ENCODE measurements at places on chromosomes 5 and 9.
A peak's percentile ranks its signal among the peaks of the same experiment; 100 is the strongest.

DNA sequence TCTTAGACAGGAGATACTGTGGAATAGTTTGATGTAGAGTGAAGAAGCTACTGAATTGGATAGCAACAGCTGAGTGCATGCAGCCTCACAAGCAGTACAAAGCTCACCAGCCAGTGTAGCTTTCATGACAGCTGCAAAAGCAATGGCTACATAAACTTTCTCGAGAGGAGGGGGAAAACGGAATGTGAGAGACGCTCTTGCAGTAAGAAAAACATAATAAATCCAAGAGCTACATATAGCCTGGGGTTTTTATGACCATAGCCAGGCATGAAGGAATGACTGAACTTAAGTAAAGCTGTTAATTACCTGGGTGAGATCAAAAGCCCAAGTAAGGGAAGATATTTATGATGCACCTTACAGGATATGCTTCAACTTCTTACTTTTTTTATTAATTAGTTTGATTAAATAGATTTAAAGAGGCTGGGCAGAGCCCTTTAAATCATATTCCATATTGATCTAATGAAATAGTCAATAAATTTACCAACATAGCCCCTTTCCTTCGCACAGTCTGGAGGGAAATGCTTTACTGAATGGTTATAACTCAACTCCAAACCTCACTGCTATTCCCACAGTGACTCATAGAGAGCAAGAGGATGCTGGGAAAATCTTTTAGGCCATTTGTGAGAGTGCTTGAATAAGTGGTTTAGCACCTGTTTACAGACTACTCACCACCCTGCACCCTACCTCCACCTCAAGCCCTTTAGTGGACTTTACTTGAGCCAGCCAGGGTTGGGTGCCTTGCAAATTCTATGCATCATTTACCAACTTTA is 407.2 kb upstream of the CLINT1 start:
- DNase-seq: no peak

GRCh38 chr9:126283799-126284465 is 42.7 kb upstream of the MVB12B start:
- DNase-seq: no peak

DNA sequence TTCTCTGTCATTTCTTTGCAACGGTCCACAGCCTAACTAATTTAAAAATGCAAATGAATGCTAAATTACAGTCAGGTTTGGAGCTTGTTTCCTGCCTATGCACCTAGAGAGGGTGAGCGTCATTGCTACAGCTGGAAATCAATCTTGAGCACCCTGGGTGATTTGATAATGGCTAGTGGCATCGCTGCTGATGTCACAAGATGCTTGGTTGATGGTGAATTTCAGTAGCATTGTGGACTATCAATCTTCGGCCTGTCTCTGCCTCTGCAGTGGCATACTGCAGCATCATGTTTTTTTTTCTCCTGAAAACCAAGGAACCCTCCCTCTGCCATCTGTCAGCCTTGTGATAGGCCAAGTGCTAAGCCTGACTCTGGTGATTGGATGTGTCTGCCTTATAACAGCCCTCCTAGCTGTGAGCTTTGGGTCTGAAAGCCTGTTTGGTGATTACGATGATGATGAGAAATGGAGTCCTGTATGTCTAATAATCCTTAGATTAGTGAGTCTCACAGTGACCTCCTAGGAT is 75.3 kb downstream of the NMUR2 start:
- no peak for DNase-seq

GRCh38 chr9:34151398-34151797 is 24.9 kb upstream of the DCAF12 start:
- no peak for DNase-seq

GRCh38 chr5:21058289-21058688 is 1070.3 kb upstream of the CDH18 start:
- DNase-seq: no peak

- no peak for DNase-seq
Observed at GRCh38 chr5:137078171-137078665, 420.9 kb downstream of the SPOCK1 start.

DNA sequence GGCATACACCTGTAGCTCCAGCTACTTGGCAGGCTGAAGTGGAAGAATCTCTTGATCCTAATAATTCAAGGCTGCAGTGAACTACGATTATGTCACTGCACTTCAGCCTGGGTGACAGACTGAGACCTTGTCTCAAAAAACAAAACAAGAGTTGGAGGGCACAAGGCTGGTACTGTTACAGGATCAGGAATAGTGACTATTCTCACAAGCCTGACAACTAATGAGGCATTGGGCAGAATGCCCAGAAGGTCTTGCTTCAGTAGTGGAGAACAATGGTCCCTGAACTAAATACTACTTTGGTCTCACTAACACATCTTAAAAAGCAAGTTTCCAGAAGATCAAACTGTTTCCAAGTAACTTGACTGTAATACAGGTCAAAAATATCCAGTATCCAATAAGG is 182.9 kb upstream of the RFX3 start:
- no peak for DNase-seq

DNA sequence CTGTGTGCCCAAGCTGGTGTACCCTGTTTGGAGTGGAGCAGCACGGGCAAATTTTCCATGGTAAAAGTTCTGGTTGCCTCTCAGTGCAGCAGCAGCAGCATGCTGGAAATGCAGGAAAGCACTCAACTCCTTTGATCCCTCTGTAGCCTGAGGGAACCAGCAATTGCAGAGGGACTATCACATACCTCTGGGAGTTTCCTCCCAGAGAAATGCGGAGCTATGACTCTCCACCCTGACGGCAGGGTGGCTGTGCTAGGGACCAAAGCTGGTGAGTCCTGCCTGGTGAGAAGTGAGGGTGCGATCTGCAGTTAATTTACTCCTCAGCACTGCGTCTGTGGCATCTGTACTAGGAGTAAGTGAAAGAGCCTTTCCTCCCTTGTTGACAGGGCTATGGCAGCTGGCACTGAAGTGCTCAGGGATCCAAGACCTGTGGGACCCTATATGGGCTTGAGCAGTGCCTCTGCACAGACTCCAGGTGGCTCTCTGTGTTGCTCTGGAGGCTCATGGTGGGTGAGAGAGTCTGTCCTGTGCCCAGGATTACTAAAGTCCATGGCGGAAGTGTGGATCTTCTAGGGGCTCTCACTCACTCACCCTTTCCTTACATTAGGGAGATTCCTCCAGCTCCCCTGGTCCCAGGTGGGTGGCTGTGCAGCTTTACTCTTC is 601.2 kb upstream of the TYRP1 start:
- DNase-seq: no peak

- peak; percentile 16 for DNase-seq
Observed at GRCh38 chr5:159098603-159099436, 896 bp downstream of the EBF1 start.

- DNase-seq: peak; percentile 20
Observed at GRCh38 chr5:147098233-147098790, 136.5 kb upstream of the STK32A start.

DNA sequence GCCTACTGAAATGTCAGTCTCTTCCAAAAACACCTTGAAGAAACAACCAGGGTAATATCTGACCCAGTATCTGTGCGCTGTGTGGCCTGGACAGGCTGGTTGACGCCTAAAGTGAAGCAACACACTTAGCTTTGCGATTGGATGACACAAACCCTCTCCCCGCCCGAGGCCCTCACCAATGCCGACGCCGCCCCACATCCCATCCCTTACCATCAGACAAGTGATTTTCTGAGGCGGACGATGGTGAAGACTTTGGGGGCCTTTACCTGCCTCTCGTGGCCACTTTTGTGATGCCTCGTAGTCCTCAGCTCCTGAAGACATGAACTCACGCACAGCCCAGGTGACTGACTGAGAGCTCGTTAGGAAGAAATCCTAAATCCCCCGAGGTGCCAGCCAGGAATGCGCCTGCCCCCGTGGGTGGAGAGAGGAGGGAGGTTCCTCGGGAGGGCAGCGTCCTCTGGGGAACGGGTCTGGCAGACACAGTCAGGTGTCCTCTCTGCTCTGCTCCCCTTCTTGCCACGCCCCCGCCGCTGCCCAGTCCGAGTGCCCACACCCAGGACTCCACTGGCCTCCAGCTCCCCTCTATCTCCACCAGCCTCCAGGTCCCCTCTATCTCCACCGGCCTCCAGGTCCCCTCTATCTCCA is 31.0 kb upstream of the RXRA start:
- no peak for DNase-seq

DNA sequence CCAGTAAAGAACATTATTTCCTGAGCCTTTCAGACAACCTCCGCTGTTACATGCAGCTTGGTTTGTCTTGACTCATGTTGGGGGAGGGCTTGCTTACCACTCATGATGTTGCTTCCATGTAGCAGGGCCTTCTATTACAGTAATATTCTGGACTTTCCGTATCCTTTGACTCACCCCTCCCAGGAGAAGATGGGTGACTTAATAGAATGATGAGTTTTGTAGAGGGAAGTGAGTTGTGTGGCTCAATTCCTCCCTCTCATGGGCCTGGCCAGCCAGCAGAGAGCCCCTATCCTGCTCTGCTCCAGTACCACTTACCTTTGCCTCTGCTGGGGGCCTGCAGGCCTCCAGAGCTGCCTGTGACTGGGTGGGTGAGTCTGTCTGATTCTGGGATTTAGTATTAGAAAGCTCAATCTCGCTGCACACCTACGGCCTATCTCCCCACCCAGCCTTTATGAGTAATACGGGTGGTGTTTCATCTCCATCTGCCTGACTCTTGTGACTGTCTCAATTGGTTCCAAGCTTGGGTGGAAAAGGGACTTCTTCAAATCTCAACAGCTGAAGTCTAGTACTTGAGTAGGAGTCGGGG is 52.6 kb upstream of the KLF9 start:
- no peak for DNase-seq

DNA sequence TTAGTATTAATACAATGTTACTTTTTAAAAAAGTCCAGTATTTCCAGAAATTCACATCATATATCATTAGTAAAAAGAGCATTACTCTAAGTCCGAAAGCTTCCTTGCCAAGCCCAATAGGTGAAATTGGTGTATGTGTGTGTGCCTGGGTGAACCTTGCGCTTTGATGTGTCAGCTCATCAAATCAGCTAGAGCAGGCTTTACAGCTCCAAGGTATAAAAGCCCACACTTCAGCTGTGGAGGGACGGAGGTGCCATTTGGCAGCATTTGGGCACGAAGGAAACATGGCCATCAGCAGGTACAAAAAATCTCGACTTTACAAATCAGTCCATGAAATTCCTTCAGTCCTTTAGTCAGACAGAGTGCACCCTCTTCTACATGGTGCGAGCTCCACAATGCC is 76.5 kb upstream of the IL7R start:
- no peak for DNase-seq

GRCh38 chr5:59564895-59565294 is 328.6 kb downstream of the PDE4D start:
- no peak for DNase-seq

DNA sequence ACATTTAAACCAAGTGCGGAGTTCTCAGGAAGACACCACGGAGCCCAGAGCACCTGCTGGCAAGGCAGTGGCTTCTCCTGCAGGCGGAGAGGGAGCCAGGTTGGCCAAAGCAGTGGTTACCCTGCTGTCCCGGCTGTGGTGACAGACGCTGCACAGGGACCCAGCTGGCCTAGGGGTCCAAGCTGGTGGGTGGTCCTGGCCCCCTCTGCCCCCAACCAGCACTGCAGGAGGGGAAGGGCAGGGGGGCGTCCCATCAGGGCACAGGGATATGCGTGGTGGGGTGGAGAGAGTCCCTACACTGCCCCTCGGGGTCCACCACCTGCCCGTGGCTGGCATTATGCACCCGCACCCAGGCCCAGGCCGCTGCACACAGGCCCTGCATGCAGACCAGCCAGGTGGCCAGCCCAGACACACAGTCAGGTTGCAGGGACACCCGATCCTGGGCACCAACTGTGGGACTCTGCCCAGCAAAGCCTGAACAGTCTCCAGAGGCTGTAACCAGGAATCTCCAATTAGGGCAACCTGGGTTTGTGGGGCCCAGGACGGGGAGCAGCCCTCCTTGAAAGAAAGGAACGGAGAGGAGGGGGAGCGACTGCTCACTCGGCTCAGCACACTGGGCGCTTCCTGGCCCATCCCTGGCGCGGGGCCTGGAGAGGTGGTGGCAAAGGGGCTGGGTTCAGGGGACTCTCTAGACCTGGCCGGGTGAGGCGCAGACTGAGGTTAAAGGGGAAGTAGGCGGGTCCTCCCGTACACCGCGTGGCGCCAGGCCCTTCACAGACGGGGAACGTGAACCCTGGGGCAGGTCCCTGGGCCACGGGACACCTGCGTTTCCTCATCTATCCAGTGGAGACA is 46.3 kb downstream of the NACC2 start:
- DNase-seq: no peak

GRCh38 chr5:62717301-62717933 is 138.8 kb downstream of the LRRC70 start:
- no peak for DNase-seq

DNA sequence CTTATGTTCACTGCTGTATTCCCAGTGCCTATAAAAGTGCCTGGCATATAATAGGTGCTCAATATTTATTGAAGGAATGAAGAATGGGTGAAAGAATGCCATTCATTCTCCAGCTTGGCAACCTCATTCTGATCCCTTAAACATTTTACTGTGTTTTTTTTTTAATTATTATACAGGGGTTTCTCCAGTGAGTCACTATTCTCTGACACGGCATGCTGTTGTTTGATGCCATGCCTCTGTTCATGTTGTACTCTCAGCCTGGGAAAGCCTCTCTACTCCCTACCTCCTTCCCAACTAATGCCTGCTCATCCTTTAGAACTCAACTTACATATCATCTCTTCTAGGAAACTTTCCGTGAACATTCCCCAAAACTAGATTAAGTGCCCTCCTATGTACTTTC is 70.2 kb upstream of the PHF24 start:
- no peak for DNase-seq

- no peak for DNase-seq
Observed at GRCh38 chr9:38171926-38172325, 102.9 kb upstream of the SHB start.

DNA sequence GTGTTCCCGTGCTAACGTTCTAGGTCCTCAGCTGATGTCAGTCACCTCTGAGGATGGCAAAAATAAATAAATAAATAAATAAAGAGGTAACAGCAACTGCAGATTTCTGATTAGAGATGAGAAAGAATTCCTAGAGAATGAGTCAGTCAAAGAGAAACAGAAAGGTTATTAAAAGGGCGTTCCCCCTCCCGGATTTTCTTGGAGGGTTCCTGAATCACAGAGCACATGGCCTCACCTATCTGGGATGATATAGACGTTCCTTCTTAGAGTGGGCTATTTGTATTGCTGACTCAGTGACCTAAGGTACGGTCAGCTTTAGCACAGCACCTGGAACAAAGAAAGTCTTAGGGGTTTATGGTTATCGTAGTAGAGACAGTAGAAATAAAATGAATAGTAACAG is 30.6 kb downstream of the HTR4 start:
- DNase-seq: no peak

- DNase-seq: no peak
Observed at GRCh38 chr5:135313946-135314345, 85.1 kb downstream of the MACROH2A1 start.

DNA sequence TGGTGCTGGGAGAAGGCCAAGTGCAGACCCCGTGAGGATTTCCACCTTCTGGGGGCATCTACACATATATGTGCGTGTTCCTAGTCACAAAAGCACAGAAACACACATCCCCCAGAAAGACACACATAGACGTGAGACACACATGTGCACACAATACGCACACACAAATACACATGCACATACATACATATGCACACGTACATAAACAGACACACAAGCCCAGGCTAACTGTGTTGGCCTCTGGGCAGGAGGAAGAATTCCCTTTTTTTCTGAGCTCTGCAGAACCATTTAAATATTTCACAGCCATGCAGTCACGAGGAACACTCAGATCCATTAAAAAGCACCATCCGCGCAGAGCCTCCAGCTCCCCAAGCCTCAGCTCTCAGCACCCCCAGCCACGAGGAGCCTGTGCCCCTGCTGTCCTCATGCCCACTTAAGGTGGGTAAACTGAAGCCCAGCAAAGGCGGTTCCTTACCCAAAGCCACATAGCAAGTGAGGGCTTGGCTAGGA is 5.3 kb downstream of the NINJ1 start:
- no peak for DNase-seq
